ENCODE measurements at places on chromosomes 6 and 20.
A peak's percentile ranks its signal among the peaks of the same experiment; 100 is the strongest.

- DNase-seq = no peak
Observed at GRCh38 chr20:51667002-51667408, 101.2 kb downstream of the ATP9A start.

GRCh38 chr6:40586369-40587201 is 579 bp downstream of the LRFN2 start:
- DNase-seq = no peak

- no peak for DNase-seq
Observed at GRCh38 chr6:137728386-137729349, 138.4 kb upstream of the TNFAIP3 start.

DNA sequence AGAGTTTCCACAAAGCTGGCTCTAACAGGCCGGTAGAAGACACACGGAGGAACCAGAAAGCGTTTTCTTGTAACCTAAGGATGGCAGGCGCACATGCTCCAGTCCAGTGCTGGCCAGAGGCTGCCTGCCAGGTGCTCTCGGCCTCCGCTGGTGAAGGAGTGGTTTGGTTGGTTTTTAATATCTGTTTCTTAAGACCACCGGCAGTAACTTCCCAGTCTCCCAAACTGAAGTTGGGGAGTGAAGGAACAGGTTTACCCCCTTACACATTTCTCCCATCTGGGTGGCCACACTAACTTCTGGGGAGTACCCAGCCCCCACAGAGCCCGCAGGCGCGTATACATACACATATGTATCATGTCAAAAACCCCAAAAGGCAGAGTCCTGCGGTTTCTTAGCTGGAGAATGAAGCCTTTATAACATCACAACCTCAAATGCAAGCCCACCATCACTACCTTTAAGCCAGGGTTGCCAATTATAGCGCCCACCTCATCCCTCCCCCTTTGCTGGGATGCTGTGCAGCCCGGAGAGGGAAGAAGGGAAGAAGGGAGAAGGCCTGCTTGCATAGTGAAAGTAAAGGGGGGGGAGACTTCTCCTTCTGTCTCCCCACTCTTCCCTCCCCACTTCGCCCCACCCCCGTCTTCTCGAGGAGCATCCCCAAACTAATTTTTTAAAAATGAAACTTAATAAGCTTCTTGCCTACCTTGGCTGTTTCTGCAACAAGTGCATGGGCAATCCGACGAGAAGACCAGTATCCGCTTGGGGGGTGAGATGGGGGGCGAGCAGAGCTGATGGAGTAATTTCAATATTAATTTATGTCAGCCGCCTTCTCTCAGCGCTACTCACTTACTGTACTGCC is 1.0 kb downstream of the TRERF1 start:
- no peak for DNase-seq

GRCh38 chr6:90072501-90072900 is 178.2 kb downstream of the GJA10 start:
- no peak for DNase-seq

DNA sequence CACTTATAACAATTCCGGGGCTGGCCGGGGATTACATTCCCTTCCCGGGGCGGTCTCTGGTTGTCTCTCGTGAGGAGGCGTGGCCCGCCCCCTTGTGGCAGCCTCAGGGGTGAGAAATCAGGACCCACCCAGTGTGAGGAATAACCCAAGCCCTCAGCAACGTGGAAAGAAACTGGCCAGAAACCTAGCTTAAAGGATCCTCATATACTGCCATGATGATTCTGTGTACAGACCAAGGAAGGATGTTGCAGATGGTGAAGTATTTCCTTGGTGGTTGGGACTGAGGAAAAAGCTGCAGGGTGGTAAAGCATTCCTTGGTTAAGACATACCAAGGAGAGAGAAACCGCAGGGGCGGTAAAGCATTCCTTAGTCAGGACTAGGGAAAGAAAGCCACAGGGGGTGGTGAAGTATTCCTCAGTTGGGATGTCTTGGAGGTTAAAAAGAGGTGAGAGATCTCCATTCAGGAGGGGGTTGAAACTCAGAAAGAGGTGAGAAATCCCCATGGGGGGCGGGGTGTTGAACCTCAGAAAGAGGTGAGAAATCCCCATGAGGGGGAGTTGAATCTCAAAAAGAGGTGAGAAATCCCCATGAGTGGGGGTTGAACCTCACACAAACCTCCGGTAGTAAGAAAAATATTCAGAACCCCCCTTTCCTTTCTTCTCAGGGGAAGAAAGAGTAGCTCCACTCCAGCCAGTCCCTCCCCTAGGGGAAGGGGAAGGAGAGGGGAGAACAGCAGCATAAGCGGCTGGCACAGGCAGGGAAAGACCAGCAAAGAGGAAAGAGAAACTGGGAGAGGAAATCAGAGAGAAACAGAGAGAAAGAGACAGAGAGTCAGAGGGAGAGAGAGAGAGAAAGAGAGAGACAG is 238.1 kb downstream of the RNGTT start:
- DNase-seq = peak; percentile 1
